Activated CD8-positive, alpha-beta memory T cell treated with anti-CD3 and anti-CD28 coated beads, Interleukin-2, amount 10 ng/mL, durations not matched to agents 7 days and 5 days (primary cell): ENCODE measurements at places on chromosomes 16 and 17. TPM values are rescaled to one million over a fixed set of nuclear protein-coding genes. Genes with fewer than 3 reads are reported as not detected.

- DNase-seq = no peak
- no peak overlapping the region for H3K4me3 ChIP-seq
- no peaks in the 10 kb centered on the region for H3K36me3 ChIP-seq
- peaks cover 90% of the 10 kb centered on the region for H3K27me3 ChIP-seq
- no peak overlapping the region for H3K27ac ChIP-seq
These were observed 32.9 kb downstream of the SRCIN1 start for GRCh38 chr17:38572669-38573365.

The ADAP2 gene
- total RNA-seq = 1.6 TPM

DNA sequence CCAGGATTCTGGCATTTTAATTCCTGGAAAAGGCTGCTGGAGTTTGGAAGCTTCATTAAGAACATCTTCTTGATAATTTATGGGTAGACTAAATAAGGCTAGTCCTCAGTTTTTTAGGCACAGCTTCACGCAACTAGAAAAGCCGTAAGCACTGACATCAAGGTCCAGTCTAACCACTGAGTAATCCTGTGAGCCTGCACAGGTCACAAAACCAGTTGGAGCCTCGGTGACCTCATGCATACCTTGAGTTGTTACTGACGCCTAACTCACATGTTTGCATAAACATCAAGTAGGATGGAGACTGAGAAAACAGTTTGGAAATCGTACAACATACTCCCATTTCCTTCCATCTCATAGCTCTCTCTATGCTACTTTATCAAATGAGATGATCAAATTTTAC, 63.8 kb upstream of the RCVRN start:
- no peak overlapping the region for H3K4me3 ChIP-seq
- no peaks in the 10 kb centered on the region for H3K27me3 ChIP-seq
- DNase-seq = no peak
- H3K36me3 ChIP-seq = no peaks in the 10 kb centered on the region
- H3K4me1 ChIP-seq = no peaks in the 10 kb centered on the region

- H3K27me3 ChIP-seq = no peaks in the 10 kb centered on the region
- peaks cover 49% of the 10 kb centered on the region for H3K36me3 ChIP-seq
- H3K4me1 ChIP-seq = peaks cover 23% of the 10 kb centered on the region
- H3K27ac ChIP-seq = peak overlapping the region; percentile 70
These were observed 29.7 kb downstream of the DUSP14 start for GRCh38 chr17:37519251-37519985.

DNA sequence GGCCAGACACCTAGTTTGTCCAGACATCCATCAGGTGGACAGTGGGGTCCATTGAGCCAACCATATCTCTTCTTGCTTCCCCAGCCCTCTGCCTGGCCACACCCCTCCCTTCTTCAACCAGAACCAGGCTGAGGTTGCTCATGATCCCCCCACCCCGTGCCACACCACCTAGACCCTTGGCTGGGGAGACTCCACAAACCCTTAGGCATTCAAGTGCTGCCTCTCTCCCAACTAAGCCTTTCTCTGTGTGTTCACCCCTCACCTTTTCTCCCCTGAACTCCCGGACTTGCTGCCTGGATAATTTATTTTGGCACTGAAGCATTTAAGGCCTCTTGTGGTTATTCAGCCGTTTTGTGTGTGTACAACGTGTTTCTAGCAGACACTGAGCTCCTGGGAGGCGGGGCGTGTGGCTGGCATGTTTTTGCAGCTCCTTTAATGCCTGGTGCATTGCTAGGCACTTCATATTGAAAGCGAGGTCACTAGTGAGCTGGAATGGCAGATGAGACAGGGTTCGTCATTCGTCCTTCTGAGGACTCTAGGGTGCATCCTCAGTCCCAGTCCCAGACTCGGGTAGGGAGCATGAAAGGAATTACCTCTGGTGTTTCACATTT, 28.7 kb downstream of the CACNA1G start:
- no peak for DNase-seq
- H3K4me3 ChIP-seq = no peak overlapping the region
- no peak overlapping the region for H3K27ac ChIP-seq
- no peaks in the 10 kb centered on the region for H3K36me3 ChIP-seq

GRCh38 chr17:40017422-40018080, 2.3 kb downstream of the CSF3 start:
- no peak overlapping the region for H3K27ac ChIP-seq
- H3K4me1 ChIP-seq = peaks cover 4% of the 10 kb centered on the region
- no peak overlapping the region for H3K4me3 ChIP-seq

DNA sequence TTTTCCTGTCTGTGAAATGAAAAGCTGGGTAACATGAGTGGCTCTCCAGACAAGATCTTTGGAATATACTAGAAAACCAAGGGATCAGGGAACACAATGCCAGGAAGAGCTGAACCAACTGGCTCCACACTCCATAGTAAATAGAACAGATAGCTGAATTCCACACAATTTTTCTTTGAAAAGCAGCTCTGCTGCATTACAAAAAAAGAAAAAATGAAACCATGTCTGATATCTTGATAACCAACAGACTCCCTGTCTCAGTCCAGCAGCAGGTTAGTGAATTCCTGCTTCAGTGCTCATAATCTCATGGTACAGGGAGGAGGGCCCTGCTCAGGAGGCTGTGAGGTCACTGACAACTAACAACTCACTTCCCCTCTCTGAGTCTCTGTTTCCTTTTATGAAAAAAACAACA, 97.1 kb downstream of the CDH11 start:
- H3K27me3 ChIP-seq = no peaks in the 10 kb centered on the region
- no peak for DNase-seq
- no peak overlapping the region for H3K4me3 ChIP-seq
- no peaks in the 10 kb centered on the region for H3K36me3 ChIP-seq
- no peaks in the 10 kb centered on the region for H3K4me1 ChIP-seq

The GAS2L2 gene
- not detected for total RNA-seq

The COG8 gene
- 27.6 TPM for total RNA-seq

DNA sequence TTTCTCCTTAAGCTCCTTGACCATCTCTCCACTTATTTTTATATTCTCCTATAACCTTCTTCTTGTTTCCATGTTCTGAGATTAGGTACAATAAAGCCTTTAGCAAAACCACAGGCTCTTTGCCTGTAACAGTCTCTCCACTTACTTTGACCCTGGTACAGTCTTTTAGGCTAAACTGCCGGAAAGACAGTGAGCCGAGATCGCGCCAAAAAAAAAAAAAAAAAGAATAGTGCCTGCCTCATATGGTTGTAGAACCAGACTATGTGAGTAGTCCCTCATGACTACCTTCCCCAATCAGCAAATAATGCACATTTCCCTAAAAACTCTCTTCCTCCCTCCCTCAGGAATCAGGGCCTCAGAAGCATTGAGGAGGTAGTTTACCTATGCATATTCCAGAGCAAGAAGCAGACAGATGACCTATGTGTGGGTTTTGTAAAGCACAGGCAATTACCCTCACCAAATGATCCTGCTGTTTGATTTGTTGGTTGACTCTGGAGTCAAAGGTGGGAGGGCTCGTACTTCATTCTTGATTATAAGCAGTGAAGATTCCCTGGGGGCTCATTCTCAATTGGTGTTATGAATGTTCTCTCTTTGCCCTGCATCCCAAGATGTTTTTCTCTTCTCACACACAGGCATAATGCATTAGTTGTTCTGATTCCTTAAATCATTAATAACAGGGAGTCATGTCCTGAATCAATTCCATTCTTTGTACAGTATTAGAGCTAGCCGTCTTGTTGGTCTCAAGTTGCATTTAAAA, 8.9 kb upstream of the NME1 start:
- H3K4me1 ChIP-seq = peaks cover 9% of the 10 kb centered on the region
- H3K36me3 ChIP-seq = no peaks in the 10 kb centered on the region
- H3K27ac ChIP-seq = no peak overlapping the region

GRCh38 chr16:54216268-54216667, 70.3 kb downstream of the IRX3 start:
- no peaks in the 10 kb centered on the region for H3K27me3 ChIP-seq
- no peaks in the 10 kb centered on the region for H3K36me3 ChIP-seq
- no peaks in the 10 kb centered on the region for H3K4me1 ChIP-seq

GRCh38 chr16:48542020-48542473, 67.9 kb downstream of the N4BP1 start:
- DNase-seq = no peak
- no peak overlapping the region for H3K27ac ChIP-seq
- H3K4me3 ChIP-seq = no peak overlapping the region
- H3K4me1 ChIP-seq = peaks cover 19% of the 10 kb centered on the region
- no peaks in the 10 kb centered on the region for H3K27me3 ChIP-seq

DNA sequence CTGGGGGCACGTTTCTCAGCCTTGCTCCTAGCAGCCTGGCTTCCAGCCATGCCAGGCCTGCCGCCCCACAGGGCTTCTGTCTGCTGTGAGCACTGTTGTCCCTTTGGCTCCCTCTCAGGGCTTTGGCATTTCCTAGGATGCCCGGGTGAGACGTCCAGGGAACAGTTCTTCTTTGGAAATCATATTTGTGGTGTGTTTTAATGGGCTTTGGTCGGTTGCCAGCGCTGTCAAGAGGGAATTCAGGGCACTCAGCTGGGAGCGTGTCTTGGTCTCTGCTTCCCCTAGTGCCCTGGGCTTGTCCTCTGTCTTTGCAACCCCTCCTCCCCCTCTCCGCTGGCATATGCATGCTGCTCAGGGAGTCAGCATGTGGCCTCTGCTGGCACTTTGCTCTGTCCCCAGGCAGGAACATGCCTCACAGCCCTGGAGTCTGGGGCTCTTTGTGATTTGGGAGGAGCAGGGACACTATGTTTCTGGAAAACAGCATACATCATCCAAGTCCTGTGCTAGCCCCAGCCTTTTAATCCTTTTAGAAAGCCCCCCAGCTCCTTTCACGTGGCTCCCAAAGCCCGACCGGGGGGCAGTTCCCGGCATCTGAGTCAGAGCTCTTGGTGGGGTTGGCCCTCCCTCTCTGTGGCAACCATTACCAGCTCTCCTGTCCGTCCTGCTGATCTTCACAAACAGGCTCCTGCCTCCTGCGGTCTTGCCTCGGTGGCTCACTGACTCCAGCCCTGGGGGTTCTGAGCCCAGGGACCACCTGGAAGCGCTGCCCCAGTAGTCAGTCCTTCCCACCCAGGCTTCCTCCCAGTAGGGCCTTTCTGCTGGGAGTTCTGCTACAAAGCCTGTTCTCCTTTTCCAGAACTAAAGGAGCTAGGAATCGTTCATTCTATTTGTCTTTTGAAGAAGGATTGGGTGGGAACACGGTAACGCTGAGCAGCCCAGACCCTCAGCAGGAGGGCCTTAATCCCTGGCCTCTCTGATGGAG, 26.7 kb downstream of the SAP30BP start:
- DNase-seq = no peak
- H3K4me3 ChIP-seq = no peak overlapping the region
- H3K4me1 ChIP-seq = peaks cover 27% of the 10 kb centered on the region
- no peak overlapping the region for H3K27ac ChIP-seq
- no peaks in the 10 kb centered on the region for H3K27me3 ChIP-seq

DNA sequence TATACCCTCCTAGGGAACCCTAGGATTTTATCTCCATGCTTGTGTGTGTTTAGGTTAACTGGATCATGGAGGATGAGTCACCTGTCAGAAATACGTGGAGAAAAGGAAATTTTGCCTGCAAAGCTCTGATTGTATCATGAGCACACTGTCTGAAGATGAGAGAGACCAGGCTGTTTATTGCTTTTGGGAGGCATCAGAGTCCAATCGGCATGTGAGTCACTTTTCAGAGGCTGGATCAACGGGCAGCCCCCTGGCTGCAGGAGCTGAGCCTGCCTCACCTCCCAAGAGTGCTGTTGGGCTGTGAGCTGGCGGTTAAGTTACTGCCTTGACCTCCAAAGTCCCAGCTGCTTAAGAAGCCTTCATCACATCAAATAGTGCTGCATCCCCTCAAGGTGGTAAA, 41.5 kb upstream of the MED9 start:
- H3K36me3 ChIP-seq = no peaks in the 10 kb centered on the region
- H3K4me3 ChIP-seq = no peak overlapping the region
- no peak overlapping the region for H3K27ac ChIP-seq
- no peak for DNase-seq

The MYH1 gene
- not detected for total RNA-seq

DNA sequence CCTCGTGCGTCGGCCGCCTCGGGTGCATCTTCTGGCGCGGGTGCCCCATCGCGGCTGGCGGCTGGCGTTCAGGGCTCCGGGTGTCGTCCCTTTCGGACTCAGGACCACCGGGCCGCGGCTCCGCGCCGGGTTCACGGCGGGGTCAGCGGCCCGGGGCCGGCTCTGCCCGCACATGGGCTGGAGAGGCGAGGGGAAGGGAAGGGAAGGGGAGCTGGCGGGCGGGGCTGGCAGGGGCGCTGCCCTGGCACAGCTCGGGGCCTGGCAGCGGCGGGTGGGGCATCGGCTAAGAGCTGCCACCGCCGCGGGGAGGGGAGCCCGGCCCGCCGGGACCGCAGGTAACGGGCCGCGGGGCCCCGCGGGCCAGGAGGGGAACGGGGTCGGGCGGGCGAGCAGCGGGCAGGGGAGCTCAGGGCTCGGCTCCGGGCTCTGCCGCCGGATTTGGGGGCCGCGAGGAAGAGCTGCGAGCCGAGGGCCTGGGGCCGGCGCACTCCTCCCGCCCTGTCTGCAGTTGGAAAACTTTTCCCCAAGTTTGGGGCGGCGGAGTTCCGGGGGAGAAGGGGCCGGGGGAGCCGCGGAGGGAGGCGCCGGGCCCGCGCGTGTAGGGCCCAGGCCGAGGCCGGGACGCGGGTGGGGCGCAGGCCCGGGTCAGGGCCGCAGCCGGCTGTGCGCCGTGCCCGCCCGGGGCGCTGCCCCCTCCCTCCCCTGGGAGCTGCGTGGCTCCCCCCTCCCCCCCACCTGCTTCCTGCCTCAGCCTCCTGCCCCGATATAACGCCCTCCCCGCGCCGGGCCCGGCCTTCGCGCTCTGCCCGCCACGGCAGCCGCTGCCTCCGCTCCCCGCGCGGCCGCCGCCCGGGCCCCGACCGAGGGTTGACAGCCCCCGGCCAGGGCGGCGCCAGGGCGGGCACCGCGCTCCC, 646 bp downstream of the HIC1 start:
- peak overlapping the region; percentile 81 for H3K27ac ChIP-seq
- peak; percentile 80 for DNase-seq
- H3K4me1 ChIP-seq = peaks cover 33% of the 10 kb centered on the region

DNA sequence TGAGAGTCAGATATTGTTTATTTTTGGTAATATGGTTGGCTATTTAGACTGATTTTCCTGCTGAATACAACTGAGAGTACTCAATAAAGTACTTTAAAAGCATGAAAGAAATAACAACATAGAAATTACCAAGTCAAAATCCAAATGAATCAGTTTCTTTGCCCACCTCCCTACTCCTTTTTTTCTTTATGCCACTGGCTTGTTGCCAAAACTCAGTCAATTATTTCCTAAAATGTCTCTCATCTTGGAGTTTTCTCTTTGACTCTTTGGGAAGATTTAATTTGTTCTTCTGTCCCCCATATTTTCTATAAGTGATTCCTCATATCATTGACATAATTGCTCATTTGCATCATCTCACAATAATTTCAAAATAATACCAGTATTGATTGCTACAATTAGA, 2.6 kb upstream of the OMG start:
- no peak overlapping the region for H3K27ac ChIP-seq
- no peak overlapping the region for H3K4me3 ChIP-seq
